ENCODE measurements at places on chromosomes 12 and 14.

DNA sequence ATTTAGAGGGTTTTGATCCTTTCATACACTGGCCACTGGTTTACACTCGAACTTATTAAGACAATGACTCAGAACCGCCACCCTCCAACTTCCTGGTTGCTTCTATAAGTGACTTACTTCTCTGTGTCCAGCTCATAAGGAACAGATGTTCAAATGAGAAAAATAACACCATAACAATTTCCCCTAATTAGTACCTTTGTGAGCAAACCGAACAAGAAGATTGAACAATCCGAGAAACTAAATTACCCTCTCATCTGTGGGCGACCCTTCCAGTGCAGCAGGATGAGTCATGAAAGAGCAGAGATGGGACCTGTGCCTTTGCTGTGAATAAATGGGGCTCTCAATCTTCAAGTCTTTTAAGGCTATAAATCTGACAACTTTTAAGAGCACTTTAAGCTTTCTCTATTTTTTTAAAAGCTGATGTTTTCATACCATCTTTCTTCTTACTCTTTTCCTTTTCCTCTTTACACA, 146.8 kb upstream of the RASSF8 start:
- peak; percentile 75 for DNase-seq

GRCh38 chr14:102929241-102930137, 7.0 kb downstream of the AMN start:
- no peak for DNase-seq

DNA sequence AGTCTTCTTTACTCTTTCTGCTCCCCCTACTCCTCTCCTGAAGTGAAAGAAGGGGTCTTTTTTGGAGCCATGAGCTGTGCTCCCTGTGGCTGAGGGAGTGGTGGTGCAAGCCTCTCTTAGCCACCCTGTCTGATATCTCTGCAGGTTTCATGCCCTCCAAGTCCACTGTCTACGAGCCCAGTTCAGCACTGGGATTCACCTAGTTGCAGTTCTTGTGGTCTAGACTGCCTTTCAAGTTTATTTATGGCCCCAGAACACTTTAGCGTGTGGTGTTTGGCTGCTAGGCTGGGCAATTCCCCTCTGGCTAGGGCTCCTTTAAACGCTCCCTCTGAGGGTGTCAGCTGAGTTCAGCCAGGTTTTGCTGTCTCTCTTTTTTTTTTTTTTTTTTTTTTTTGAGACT, 908.6 kb downstream of the TRHDE start:
- DNase-seq = no peak

DNA sequence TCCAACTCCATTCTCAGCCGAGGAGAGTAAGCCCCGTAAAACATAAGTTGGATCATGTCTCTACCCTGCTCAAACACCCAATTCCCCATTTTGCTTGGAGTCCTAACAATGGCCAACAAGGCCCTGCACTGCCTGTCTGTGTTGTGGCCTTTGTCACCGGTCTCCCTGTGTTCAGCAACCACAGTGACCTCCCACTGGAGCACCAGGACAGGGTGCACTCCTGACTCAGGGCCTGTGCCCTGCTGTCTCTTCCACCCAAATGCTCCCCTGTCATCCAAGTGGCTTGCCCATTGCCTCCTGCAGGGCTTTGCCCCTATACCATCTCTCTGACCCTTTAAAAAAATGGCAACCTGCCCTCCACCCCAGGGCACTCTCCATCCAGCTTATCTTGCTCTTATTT, 4.4 kb upstream of the KRT85 start:
- DNase-seq = no peak

DNA sequence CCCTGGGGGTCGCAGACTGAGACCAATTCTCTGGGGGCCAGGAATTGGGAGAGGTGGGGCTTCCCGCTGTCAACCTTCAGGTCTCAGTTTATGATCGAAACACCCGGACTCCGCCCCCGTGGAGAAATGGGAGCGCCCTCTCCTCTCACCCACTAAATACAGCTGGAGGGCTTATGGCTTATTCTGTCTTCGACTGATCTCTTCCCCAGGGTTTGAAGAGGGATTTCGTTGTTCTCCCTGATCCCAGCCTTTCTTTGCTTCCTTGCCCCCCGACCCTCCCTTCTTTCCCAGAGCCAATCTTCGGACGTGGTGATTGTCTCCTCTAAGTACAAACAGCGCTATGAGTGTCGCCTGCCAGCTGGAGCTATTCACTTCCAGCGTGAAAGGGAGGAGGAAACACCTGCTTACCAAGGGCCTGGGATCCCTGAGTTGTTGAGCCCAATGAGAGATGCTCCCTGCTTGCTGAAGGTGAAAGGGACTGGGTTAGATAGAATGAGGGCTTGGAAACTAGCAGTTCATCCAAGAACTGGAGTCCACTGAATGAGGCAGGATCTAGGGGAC, 607 bp downstream of the OS9 start:
- peak; percentile 14 for DNase-seq

GRCh38 chr12:113299619-113300237, 35.2 kb downstream of the SLC8B1 start:
- DNase-seq = peak; percentile 82

- no peak for DNase-seq
These were observed 1.0 kb upstream of the ITPK1 start for GRCh38 chr14:93116676-93117200.

GRCh38 chr12:126966498-126966897, 1300.5 kb upstream of the TMEM132C start:
- no peak for DNase-seq

- DNase-seq = no peak
These were observed 105.0 kb downstream of the DAD1 start for GRCh38 chr14:22483863-22484593.

DNA sequence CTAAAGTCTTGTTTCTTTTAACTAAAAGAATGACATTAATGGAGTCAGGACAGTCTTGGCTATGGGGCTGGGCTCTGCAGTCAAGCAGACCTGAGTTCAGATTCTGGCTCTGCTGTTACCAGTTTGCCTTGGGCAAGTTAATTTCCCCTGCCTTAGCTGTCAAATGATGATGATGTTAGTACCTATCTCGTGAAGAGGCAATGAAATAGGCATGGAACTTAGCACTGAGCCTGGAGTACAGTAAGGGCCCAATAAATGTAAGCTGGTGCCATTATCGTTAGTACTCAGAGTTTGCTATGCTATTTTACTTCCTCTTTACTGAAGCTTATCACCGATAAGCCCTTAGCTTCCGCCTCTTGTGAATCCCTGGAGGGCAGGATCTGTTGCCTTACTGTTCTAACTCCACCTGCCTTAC, 8.5 kb downstream of the FBXW8 start:
- DNase-seq = no peak

DNA sequence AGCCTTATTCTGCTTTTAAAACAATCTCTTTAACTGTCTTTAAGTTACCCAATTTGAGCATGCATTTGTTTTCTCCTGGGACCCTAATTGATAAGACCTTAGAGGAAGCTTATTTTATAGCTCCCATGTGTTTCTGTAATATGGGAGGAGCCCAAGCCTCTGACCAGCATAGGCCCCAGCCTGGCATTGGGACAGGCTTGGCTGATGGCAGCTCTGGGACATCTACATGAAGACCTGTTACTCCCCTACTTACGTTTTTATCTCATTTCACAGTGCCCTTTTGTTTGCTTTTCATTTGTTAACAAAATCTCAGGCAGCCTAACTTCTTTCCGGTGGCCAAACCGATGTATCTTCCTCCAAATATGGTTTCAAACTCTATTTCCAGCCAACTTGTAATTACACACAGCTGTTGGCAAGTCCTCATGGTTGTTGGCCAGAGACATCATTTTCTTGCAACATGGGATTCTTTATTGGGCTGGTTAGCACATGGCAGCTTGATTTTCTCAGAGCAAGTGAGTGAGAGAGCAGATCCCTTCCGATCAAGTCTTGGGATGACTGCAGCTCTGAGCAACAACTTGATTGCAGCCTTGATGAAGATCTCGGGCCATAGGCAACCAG, 1117.5 kb downstream of the AACS start:
- DNase-seq = no peak

DNA sequence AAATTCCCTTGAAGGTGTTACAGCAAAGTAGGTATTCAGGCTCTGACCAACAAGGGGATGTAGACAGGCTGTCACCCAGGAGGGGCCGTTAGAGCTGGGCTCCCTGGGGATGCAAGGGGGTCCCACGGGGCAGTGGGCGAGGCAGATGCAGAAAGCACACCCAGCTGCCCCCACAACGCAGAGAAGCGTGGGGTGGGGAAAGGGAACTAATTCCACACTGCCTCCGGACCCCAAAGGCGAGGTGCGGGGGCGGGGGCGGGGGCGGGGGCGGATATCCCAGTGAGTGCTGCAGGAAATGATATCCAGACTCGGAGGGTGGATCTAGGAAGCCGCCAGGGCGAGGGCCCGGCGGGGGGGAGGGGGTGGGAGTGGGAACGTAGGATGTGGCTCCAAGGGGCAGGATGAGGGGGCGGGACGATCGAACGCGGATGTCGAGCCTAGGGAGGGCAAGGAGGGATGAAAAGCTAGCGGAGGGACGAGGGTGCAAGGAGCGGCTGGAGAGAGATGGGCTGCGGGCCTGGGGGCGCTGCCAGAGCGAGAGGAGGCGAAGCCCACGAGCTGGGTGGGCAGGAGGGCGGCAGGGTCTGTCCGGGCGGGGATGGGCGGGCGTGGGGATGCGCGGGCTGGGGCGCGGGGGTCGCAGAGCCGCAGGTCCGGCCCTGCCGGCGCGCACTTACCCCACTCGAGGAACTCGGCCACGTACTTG, 874 bp downstream of the CDC42BPB start:
- peak; percentile 53 for DNase-seq

DNA sequence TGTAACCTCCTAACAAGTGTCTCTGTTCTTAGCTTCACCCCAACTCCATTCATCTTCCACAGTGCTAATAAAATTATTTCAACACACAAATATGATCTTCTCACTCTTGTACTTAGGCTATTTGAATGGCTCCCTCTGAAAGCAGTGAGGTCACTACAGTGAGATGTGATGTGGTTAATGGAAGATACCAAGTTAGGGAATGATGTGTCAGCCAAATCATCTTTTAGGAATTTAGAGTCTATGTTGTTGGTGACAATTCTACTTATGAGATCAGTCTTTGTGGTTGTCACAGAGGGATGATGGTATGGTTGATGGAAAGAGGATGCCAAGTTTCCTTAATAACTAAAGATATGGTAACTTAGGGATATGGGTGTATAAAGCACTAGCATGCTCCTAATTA, 57.6 kb downstream of the POLR3B start:
- DNase-seq = peak; percentile 79

DNA sequence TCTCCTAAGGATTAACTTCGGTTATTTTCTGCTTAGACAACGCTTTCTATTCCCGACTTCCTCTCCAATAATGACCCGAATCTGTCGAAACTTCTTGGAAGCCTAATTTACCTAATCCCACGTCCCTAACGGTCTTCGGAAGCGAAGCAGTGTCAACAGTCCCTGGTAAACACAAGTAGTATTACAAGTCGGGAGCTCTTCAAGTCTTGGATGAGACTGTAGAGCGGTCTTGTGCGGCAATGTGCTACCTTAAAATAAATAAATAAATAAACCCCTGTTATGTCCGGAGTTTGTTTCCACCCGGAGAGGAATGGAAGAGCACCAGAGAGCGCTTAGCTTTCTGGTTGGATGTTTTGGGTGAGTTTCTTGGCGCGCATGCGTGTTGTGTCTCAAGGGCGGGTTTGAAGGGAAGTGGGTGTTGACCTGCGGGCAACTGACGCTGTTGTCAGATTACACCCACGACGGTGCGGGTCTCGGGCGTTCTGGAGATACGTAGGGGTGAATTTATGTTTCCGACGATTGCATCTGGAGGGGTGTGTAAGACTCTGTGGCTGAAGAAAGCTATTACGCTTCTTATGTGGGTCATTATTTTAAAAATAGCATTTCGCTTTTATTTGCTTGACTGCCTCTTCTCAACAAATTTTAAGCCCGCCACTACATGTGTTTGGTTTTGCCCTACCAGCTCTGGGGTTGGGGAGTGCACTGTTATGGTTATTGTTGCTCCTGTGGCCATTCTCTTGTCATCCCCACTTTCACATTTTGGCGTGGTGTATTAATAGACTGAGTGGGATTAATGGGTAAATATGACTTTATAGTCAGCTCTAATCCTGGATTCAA, at the start of the genes KIAA0586 and TIMM9:
TSS of gene KIAA0586 (plus strand) at position 439 of the 837 bp plus-strand sequence. CDS start 546 bp downstream, outside the sequence.
TSS of gene TIMM9 (minus strand) at position 251 of the 837 bp plus-strand sequence. CDS start 15,586 bp downstream, outside the sequence.
- peak; percentile 98 for DNase-seq

- DNase-seq = no peak
These were observed 138.7 kb upstream of the E2F7 start for GRCh38 chr12:77204083-77204482.

GRCh38 chr12:124481772-124482566, 85.4 kb downstream of the NCOR2 start:
- no peak for DNase-seq

DNA sequence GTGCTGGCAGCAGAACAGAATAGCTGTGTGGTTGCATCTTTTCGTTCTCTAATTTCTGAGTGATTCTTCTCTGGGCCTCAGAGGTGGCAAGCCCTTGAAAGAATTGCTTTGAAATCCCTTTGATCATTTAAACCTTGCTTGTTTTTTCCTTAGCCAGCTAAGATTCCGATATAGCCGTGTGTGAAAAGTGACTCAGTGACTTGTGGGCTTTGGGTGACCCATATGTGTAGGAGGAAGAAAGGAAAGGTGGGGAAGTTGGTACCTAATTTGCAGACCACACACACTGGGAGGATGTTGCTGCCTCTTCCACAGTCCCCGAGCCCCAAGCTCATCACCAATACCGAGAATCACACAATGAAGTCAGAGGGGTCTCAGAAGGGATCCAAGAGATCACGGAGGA, 18.8 kb downstream of the SLC24A4 start:
- DNase-seq = no peak

DNA sequence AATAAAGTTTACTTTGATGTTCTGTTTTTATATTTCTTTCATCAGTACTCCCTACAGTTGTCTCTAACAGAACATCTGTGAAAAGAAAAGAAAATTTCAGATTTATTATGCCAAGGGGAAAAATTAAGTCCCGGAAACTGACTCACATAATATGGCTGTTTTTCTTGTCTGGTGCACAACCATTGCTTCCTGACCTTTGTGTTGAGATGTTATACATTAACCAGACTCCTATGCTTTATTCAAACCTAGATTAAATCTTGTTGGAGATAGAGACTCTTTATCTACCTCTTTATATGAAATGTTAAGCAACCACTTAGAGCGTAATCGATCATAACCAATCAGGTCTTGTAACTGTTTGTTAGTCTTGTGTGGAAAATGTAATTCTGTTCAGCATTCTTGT, 37.6 kb upstream of the BICD1 start:
- DNase-seq = no peak

DNA sequence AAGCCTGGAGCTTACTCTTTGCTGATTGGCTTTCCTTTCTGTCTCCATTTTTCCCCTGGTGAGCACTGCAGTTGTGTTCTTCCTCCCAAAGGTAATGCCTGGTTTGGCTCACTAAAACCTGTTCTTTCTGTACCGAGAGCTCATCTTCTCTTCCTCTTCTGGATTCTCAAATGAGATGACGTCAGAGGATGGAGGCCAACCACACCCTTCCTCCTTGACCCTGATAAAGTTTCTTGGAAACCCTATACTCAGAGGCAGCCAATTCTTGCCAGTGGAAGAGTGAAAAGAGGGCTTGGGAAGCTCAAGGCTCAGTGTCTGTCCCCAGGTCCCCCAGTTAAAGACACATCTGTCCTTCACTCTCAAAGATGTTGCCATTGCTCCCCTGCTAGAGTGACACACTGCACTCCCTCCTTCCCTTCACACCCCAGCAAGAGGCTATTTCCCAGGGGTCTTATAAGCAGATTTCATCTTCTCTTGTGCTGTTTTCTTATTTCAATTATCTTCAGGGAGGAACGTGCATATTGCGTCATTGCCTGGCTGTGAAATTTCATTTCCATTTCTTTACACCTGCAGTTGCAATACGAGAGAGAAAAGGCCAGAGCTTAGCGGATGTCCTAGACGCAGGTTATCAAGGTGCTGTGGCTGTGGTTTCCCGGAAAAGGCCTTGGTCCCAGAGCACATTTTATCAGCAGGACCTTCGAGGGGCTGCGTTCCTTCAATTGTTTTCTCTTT, 27.3 kb downstream of the NTF3 start:
- DNase-seq = no peak

GRCh38 chr14:50342221-50343078, 30.3 kb downstream of the DMAC2L start:
- DNase-seq = peak; percentile 83

Data from iris pigment epithelial cell (primary cell).